ENCODE measurements at places on chromosomes 1 and 21.

DNA sequence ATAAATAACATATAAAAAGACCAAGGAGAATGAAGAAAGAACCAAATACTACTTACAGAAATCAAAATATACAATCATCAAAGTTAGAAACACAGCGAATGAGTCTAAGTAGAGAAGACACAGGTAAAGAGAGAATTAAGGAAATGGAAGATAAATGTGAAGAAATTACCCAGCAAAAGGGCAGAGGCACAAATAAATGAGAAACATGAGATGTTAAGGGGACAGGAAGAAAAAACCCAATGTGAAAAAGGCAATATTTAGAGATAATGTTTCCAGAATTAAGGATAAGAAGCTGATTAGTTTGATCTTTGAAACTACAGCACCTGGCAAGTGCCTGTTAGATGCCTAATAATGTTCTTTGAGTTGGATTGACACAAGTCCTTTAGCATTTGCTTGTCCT, 40.9 kb downstream of the CCN1 start:
- no peak for DNase-seq

DNA sequence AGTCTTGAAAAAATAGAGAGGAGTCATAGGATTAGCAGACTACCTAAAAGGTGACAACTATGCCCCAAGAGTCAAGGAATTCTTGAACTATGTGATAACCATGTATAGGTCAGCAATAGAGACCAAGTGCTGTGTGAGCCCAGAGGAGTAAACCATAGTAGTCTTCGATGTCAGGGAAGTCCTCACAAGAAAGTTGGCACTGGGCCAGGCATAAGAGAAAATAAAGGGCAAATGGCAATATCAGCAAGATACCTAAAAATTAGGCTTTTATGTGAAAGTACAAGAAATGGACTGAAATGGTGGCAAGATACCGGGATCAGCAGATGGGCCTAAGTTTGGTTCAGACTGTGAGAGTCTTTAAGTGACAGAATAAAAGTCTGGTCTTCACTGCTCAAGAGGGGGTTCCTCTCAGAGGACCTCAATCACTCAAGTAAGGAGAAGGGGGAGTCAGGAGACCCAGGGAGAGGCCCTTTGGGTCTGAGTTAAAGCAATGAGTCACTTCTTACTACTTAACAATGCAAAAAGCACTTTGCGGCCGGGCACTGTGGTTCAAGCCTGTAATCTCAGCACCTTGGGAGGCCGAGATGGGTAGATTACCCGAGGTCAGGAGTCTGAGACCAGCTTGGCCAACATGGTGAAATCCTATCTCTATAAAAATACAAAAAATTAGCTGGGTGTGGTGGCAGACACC, 95.0 kb downstream of the TEX35 start:
- no peak for DNase-seq

DNA sequence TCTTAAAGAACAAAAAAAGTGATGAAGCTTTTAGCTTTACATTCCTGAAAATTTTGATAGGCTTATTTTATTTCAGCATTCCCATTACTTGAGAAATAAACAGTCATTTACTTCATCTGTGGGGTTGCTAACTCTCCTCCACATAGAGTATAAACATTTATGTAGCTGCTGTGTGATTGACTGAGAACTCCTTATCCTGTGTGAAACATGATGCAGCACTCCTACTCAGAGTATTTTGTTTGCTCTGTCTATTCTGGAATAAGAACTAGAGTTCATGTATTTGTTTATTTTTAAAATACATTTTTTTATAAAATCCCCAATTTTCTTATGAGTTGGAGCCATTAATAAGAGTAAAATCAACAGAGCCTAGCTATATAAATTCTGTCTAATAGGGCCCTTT, 318.7 kb upstream of the SPAG17 start:
- DNase-seq = no peak

DNA sequence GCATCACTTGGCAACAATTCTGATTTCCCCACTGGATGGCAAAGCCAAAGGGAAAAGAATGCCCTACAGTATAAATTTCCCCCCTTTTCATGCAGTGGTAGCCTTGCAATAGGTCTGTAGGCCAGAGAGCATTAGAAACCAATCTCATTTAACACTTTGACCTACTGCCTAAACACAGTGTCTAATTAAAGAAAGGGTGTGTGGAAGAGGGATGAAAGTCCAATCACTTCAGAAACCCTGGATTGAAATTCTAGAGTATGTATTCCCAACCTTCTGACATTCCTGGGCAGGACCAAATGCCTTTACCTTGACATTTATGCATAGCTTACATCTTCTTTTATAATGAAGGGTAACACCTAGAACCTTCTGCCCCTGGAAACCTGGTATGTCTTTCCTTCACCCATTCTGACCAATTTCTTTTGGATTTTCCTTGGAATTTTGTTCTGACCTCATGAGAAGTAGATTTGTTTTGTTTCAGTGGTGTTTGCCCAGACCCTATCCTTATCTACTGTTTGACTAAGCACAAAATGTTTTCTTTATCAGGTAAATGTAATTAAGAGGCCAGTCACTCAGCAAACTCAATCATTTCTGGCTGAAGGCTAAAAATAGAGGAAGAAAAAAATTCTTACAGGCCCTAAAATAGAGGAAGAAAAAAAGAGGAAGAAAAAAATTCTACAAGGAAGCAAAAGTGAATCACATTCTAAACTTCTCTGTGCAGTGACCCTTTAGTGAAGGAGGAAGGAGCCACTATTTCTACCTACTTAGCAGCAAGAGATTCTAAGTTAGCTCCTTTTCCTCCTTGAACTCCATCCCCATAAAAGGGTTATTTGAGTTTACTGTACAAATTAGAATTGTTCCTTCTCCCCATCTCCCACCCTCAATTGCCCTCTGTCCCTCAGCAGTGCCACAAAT, 129.5 kb upstream of the DSCAM start:
- DNase-seq = no peak

DNA sequence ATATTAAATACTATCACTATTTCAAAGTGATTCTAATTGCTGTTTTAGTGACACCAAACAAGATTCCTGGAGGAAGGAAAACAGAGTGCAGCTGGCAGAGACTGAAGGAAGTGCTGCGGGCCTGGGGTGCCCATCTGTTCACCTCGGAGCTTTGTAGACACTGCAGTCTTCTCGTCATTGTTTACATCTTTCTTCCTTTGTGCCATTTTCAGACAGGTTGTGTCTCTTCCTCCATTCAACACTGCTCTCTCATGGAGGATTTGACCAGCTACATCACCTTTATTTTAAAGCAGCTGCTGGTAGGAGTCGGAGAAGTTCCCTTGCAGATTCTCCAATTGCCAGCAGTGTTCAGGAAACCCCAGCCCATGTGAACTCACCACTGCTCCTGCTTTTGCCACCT, 37.3 kb downstream of the ABCA4 start:
- no peak for DNase-seq

Data from D341Med (cell line).